Left colon (tissue), 2 donors: ENCODE measurements at places on chromosomes 7 and 10. TPM values are rescaled to one million over a fixed set of nuclear protein-coding genes. Genes with fewer than 3 reads are reported as not detected.

GRCh38 chr7:140364819-140365218 lies 33.5 kb downstream of the SLC37A3 start:
- DNase-seq: no peak

DNA sequence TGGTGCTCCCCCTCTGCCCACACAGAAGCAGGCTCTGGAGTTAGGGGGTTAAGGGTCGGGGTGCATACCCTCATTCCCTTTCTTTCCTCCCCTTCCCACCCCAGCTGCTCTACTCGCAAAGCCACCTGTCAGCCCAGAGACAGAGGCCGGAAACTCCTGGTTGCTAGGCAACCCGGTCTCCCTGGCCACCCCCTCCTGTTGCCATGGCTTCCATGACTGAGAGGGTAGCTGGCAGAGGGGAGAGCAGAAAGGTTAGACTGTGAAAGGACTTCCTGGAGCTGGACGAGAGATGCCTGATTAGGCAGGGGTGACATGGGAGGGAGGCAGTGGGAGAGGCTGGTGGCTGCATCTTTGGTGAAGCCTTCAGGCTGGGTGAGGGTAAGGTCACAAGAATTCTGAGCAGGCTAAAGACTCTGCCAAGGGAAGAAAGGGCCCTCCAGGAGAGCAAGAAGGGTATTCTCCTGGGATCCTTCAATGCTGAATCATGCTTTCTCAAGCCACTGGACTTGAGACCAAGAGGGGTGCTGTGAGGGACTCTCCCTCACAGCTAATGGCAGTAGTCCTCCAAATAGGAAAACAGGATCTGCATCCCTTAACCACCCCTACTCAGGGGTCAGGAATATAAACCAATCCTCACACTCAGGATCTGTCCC lies 5.4 kb downstream of the PSD start:
- DNase-seq: no peak

DNA sequence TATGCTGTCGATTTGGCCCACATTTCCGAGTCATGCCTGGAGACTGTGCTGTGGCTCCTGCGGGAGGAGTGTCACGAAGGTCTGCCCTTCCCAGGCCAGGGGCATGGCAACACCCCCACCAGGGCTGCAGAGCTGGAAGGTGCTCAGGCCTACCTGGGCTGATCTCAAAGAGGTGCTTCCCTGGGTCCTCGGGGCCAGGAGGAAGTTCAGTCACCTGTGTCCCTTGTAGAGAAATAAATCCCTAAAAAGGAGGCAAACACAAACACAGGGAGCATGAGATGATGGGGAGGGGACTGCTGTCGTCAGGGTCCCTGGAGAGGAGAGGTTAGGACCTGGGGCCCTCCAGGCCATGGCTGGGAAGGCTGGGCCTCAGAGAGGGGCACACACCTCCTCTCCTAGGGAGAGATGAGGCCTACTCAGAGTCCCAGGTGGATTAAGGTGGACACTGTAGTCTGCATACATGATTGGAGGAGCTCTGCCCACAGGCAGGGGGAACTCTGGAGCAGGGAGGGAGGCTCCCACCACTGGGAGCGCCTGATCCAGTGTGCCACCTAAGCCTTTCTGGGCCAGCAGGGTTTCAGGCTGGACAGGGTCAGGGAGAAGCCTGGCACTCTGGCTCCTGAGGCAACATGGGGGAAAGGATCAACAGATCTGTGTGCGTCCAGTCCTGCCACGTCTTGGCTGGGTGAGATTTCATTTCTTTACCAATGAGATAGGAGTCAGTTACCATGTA lies 49.4 kb downstream of the ARHGAP22 start:
- DNase-seq: no peak

DNA sequence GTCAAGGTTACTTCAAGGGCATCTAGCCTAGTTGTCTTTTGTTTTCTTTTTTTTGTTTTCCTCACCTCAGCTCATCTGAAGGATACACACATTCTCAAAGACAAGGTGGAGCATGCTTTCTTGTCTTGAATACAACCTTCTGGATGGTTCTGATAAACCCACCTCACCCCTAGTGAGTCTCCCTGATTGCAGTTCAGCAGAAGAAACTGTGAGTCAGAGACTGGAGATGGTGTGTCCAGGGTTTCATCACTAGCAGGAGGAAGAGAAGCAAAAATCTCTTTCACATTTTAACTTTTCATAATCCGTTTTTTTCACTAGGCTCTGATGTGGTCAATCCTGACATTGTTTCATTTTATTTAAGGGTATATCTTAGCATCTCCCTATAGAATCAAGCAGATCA lies 143.0 kb upstream of the NRBF2 start:
- no peak for DNase-seq

DNA sequence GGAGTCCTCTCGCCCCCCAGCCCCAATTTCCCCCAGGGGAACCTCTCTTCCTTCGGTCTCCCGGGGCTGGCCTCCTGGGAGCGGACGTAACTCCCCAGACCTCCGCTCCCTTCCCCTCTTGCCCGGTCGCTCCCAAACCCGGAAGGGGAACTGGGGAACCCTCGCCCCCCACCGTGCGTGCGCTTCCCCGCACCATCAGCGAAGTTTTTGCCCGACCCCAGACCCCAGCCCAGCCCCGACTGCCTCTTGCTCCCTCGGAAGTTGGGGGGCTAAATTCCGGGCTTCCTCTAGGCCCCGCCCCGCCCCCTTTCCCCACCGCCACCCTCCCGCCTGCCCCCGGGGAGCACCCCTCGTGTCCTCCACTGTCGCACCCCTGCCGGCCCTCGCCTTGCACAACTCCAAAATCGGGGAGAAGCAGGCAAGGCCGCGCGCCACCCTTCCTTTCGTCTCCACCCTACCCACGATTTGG lies 436 bp downstream of the GNB2 start:
- DNase-seq: peak; percentile 56

- DNase-seq: no peak
Observed at GRCh38 chr7:44131173-44132029, 8.1 kb upstream of the POLD2 start.

GRCh38 chr7:117118579-117119180 lies 165.4 kb downstream of the ST7 start:
- DNase-seq: no peak

GRCh38 chr10:58701405-58702135 lies 188.9 kb downstream of the BICC1 start:
- DNase-seq: no peak

- DNase-seq: peak; percentile 45
Observed at GRCh38 chr7:29177963-29178600, 16.5 kb upstream of the CHN2 start.

GRCh38 chr10:128211953-128212727 lies 85.9 kb upstream of the MKI67 start:
- DNase-seq: peak; percentile 91

GRCh38 chr7:84040355-84040754 lies 154.2 kb downstream of the SEMA3A start:
- no peak for DNase-seq

DNA sequence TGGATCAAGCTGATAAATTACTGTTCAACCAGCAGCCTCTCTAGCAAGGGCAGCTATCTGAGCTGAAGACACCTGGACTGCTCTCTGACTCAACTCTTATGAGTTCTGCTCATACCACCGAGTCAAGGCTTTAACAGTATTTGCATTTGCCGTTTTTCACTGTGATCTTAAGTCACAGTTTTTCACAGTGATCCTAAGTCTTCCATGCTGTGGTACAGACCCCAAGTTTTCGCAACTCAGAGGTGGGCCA lies 31.3 kb downstream of the PIP4K2A start:
- DNase-seq: no peak

Gene MPP7
- 26.9 TPM for total RNA-seq

Gene NPC1L1
- not detected for total RNA-seq

Gene SEC61G
- 114 TPM for total RNA-seq

Gene SMKR1
- not detected for total RNA-seq

Gene CPA2
- 1.7 TPM for total RNA-seq

Gene PLCE1
- total RNA-seq: 57.6 TPM

Gene GIMAP5
- 4.9 TPM for total RNA-seq

Gene UBE3C
- total RNA-seq: 54.4 TPM

Gene BICC1
- total RNA-seq: 2.5 TPM

Gene NRG3
- total RNA-seq: 0.11 TPM
